ENCODE measurements at places on chromosomes 6 and 20.

GRCh38 chr20:24622856-24623255 is 153.4 kb downstream of the SYNDIG1 start:
- DNase-seq = no peak

DNA sequence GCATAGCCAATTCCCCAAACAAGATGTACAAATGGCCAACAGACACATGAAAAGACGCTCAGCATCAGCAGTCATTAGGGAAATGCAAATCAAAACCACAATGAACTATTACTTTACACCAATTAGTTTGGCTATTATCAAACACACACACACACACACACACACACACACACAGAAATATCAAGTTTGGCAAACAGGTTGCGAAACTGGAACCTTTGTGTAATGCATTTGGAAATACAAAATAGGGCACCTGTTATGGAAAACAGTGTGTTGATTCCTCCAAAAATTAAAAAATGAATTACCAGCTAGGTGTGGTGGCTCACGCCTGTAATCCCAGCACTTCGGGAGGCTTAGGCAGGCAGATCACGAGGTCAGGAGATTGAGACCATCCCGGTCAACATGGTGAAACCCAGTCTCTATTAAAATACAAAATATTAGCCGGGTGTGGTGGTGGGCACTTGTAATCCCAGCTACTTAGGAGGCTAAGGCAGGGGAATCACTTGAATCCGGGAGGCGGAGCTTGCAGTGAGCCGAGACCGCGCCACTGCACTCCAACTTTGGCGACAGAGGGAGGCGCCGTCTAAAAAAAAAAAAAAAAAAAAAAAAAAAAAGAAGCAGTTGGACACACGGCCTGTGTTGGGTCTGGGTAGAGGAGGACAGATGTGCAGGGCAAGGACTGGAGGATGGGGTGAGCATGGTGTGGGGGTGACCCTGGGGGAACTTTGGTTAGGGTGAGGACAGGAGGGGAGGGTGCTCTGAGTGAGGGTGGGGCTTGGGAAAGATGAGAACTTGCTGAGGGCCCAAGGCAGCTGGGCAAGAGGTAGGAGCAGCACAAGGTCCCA is 23.8 kb downstream of the HLA-F start:
- DNase-seq = no peak

DNA sequence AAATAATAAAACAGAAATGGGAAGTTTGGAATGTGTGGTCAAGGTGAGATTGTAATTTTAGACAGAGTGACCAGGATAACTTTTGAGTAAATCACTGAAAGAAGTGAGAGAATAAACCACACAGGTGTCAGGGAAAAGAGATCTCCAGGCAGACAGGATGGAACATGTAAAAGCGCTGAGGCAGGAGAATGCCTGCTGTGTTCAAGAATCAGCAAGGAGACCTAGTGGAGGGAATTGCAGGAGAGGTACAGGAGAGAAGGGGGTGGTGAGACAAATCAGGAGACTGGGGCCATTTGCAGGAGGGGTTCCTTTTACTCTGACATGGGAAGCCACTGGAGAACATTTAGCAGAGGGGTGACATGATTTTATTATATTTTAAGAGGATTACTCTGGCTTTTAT is 456.7 kb downstream of the NKAIN2 start:
- no peak for DNase-seq

GRCh38 chr6:142763205-142763604 is 181.8 kb downstream of the HIVEP2 start:
- DNase-seq = no peak

- DNase-seq = no peak
Measured at GRCh38 chr20:51350941-51351631, 191.4 kb downstream of the NFATC2 start.

GRCh38 chr6:83185096-83185495 is 8.0 kb downstream of the PGM3 start:
- DNase-seq = no peak

DNA sequence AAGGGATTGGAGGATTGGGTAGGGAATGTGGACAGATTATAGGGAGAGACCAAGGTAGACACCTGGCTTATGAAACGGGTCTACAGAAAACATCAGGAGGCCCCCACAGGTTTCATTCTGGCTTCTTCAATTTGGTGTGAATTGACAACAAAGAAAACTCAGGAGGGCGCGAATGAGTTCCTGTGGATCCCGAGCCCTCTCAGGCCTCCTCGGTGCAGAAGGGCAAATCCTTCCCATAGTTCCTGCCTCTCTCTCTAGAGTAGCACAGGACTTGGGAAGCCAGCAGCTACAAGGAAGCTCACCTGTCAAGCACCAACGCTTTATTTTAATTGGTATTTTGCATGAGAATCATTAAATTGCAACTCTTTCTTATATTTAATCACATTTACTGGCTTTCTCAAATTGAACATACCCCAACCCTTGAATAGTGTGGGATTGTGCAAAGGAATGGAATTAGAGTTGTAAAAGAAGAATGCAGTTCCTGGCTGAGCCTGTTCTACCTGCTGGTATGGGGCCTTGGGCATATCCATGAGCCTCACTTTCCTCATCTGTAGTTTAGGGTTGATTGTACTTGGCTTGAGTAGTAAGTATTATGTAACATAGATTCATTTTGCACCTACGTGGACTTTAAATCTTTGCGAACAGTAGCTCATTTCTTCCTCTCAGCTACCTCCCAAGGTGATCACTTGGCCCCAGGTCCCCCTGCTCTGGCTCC is 56.4 kb upstream of the PHACTR2 start:
- no peak for DNase-seq

DNA sequence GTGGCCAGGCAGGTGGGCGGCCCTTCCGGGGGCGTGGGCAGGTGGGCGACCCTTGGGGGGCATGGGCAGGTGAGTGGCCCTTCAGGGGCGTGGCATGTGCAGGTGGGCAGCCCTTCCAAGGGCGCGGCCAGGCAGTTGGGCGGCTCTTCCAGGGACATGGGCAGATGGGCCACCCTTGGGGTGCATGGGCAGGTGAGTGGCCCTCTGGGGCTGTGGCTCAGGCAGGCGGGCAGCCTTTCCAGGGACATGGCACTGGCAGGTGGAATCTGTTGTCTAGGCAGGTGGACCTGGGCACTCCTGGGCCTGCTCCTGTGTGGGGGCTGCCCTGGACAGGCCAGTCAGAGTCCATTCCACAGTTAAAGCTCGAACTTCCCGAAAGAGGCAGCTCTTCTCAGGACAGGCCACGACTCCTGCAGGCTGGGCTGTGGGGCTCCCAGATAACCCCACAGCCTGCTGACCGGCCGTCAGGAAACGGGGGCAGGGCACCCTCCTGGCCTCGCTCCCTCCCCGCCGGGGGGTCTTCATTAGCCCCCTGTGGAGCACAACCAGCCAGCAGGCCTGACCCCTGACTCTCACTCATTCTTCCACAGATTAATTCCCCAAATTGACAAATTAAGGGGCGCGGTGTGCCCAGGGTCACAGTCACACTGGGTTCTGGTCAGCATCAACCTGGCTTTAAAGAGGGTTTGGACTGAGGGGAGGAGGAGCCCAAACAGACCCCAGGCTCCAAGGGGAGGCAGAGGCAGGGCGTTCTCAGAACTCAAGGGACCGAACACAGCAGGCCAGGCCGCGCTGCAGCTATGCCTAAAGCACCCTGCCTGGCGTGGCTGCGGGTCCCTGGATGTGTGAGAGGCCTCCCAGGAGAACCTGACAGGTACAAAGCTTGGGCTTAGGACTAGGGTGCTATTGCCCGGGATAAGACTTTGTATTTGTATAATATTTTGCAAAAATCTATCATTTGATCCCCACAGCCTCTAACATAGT is 130.0 kb downstream of the DLL1 start:
- no peak for DNase-seq

DNA sequence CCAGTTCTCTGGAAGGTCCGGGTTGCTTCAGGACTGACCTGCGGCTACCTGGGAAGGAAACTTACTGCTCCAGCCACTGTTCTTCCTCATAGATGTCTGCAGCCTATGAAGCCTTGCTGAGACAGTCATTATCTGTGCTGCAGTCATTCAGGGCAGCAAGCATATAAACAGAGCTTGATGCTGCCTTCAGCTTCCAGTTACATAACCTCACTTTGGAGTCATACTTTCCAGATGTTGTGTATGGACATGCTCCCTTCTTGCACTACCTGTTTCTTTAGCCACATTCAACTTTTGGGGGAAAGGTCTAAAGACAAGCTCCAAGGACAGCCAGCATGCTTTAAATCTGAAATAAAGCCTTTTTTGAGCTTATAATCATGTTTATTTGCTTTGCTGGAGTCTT is 98.1 kb downstream of the SLC24A3 start:
- no peak for DNase-seq

DNA sequence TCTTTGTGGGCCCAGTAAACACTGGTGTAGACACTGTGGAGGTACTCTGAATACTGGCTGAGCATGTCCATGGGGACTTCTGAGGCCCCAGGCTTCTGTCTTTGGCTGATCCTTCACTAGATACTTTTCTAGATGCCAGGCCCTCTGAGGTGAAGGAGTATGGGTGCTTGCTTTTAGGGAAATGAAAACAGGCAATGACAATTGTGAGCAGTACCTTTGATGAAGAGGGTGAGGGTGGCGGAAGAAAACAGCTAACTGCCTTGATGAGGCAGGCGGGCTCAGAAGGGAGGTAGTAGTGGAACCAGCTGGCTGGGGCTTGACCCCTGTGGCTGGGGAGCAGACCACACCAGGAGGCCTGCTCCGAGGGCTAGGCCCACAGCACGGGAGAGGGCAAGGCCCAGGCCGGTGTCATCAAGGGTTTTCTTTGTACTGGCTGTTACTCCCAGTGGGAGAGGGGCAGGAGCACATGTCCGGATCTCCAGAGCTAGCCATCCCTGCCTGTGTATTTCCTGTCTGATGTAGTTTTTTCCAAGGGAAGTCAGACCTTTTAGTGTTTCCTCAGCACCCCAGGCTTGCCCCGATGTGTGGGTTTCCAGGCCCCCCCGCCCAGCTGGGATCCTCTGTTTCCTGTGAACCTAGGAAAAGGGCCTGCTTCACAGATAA is 3.9 kb downstream of the PLCG1 start:
- DNase-seq = no peak

GRCh38 chr6:156825475-156825874 is 48.3 kb downstream of the ARID1B start:
- DNase-seq = no peak

DNA sequence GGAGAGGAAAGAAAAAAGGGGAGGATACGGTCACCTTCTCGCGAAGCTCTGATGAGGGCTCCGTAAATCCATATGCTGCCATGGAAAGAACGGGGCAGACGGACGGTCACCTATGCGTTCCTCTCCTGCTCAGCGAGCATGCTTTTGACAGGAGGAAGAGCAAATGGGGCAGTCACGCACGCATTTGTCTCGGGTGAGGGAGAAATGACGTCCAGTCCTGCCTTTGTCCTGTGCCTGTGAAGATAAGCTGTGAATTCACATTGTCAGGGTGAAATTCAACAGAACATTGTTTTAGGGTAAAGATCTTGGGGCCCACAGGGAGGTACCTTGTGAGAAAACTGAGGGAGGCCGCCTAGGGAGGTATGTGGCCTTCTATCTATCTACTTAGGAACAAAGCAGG is 83.8 kb downstream of the IRF4 start:
- no peak for DNase-seq

GRCh38 chr6:69881322-69882151 is 15.2 kb downstream of the COL19A1 start:
- no peak for DNase-seq

- DNase-seq = no peak
Measured at GRCh38 chr6:76888351-76888750, 574.9 kb downstream of the HTR1B start.

- DNase-seq = no peak
Measured at GRCh38 chr6:168726312-168726856, 285.4 kb downstream of the SMOC2 start.

DNA sequence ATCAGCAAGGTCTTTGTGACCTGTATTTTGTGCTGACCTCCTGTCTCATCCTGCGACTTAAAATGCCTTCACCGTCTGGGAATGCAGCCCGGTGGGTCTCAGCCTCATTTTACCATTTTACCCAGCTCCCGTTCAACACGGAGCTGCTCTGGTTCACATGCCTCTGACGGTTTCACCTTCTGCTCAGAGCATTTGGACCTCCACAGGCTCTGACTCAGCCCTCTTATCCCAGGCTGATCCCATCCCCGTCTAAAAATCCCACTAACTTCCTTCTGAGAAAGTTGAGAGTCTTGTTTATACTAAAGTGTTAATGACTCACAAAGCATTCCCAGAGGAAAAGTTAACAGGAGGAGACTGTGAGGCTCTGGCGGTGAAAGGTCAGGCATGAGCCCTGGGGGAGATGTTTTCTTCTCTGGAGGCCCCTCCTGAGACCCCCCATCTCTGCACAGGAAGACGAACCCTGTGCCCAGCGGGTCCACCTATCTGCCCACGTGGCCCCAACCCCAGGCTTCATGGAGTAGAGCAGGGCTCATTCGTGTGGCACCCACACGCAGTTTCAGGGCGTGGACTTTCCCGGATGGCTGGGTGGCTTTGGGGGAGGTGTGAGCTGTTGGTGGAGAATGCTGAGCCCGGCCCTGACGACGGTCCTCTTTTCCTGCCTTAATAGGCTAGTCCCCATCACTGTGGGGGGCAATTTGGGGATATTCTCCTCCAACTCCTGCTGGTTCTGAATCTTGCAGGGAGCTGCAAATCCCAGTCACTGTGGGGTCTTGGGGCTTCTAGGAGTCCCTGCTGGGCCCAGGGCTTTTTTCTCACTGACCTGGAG is 3.3 kb upstream of the BIRC7 start:
- DNase-seq = no peak

DNA sequence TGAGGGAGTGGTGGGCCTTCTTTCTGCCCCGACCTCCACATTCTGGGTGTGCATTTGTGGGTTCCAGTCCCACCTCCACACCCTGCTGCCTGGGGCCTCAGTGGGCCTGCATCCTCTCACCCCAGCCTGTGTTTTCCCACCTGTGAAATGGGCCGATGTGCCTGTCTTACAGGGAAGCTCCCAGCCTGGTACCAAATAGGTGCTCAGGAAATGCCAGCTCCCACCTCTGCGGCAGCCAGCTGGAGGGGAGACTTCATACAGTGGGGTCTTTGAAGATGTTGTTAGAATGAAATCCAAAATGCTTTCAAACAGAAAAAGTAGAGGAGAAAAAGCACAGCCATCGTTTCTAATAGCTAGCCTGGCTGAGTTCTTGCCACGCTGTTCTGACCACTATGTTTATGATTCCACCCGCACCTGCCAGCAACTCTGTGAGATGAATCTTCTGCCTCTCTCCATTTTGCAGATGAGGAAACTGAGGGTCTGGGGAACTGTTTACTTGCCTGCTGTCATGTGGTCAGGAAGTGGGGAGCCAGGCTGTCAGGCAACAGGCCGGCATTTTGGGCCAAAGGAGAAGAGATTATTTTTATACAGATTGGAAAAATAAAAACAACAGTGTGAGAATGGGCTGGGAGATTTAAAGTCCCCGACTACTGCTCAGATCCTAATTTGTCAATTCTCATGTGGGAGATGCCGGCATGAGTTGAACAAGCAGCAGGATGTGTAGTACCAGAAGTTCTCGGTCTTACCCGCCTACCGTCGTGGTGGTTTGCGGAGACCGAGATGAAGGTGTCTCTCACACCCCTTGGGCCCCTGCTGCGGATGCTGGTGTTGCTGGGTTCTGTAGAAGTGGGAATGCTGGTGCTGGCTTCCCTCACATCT is 4.6 kb downstream of the TMEM181 start:
- DNase-seq = peak; percentile 58

DNA sequence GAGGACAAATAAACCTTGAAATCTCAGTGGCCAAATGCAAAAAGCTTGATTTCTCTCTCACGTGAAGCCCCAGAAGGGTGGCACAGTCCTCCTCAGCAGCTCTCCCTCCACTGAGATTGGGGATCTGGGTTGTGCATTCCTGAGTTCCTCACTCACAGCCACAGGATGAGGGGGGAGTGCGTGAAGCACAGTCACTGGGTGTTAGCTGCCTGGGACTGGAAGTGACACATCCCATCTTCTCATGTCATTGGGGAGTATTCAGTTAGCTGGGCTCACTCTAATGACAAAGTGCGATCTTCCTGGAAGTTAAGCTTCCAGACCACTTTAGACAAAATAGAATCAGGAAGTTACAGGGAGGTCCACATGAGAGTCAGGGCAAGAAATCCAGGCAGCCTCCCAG is 192.2 kb upstream of the LRFN2 start:
- DNase-seq = no peak
